ENCODE measurements at places on chromosomes 6 and 20.

GRCh38 chr20:50442512-50442911, 67.7 kb upstream of the PTPN1 start:
- no peak for DNase-seq

- DNase-seq = no peak
Observed at GRCh38 chr6:3678946-3679345, 72.6 kb downstream of the PXDC1 start.

DNA sequence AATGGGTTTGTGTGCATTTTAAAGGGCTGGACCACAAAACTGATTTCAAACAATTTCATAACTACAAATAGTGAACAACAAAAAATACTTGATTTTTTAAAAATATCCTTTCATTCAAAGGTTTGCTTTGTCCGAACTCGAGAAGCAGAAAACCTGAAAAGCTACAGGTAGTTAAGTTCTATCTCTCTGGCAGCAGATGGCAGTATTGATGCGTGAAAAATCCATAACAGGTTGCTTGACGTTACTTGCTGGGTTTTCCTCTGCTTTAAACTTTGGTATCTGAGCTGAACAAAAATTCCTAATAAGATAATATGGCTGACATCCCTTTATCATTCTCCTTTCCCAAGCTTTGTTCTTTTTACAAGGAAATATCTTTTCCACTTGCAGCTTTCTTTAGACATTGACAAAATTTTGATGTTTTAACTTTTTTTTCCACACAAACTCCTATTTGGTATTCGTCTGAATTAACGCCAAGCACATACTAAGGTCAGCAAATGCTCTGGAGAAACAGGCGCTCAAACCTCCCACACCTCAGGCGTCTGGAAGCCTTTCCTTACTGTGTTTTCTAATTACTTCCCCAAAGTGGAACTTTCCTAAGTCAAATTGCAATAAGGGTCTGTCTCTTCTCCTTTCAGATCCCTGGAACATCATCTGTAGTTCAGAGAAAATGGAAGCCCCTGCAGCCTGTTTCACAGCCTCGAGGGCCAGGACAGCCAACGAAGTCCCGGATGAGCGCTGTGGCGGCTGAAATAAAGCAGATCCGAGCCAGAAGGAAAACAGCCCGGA, 50.3 kb upstream of the GFRAL start:
- DNase-seq = no peak

DNA sequence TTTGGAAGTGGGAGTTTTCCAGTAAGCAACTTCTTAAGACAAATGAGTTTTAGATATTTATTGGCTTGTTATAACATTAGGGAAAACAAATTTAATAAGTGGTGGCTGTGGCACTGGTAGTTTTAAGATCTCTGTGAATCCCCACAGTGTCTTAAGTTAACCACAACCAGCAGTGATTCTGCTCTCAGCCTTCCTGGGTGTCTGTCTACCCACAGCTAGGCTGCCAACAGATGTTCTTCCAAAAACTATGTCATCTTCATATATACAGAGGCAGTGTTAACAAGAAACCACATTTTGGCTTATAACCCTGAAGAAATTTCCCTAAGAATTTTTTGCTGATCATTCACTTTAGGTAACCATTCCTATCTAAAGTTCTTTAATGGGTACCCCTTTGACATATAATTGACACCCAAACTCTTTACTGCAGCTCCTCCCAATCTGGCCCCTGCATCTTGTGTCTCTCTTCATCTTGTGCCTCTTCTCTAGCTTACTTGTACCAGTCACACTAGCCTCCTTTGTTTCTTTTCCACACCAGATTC, 52.7 kb downstream of the TOP1 start:
- DNase-seq = no peak

DNA sequence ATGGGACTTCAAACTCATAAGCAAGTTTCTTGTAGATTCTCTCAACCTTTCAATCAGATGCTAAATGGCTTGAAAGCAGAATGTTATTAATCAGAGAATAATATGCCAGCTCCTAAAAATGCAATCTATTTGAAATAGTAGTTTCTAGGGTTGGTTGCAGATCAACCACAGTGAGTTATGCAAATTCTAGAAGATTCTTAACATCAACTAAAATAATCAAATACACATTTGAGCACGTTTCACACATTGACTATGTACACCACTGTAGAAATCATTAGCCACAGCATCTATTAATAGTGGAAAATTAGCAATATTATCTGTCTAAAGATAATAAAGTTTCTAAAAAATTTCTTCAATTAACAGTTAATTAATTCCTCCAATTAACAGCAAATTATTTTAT, 141.9 kb upstream of the GJE1 start:
- DNase-seq = no peak

- no peak for DNase-seq
Observed at GRCh38 chr6:4395386-4395785, 260.0 kb upstream of the ECI2 start.

GRCh38 chr20:47320990-47321805, 35.3 kb downstream of the ZMYND8 start:
- no peak for DNase-seq

- DNase-seq = no peak
Observed at GRCh38 chr6:9801249-9801754, 613.6 kb downstream of the TFAP2A start.

DNA sequence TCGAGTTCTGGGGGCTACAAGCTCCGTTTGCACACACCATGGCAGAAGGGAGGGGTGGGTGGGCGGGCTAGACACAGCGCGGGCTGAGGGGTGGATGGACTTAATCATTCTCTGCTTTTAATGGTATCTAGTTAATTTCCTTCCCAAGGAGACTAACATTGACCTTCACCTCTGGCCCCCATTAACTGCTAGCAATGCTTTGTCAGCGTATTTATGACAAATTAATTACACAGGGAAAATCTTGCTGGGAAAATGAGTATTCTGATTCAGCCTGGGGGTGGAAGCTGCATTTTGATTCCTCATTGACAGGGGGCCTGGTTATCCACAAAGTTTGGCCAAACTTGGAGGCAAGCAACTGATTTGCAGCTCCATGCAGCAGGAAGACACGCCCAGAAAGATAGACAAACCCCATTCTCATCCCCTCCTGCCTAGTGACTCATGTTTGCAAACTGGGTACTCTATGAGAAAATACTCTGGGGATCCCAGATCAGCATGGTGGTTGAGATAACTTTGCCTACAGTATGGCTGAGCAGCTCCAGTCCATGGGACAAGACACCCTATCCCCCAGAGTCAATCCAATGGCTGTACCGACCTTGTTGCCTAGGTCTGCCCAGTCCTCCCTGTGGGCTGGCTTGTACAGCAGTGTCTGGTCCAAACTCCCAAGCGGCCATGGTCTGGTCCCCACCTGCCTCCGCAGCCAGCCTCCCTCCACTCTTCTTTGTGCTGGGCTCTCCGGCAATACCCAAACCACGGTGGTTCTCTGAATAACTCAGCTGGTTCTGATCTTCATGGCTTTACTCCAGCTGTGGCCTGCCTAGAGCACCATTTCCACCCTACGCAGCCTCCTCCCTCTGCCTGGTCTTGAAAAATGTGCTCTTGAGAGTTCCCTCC, 19.7 kb downstream of the ZBP1 start:
- DNase-seq = no peak

DNA sequence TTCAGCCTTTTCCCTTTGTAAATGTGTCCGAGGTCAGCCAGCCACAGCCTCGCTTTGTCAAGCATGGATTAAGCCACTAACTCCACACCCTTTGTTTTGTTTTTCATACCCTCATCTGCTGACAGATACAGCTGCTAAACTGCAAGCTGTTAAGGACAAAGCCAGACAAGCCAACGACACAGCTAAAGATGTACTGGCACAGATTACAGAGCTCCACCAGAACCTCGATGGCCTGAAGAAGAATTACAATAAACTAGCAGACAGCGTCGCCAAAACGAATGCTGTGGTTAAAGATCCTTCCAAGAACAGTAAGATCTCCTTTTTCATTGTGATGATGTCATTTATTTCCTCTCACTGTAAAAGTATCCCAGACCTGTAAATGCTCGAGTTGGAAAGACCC, 269.3 kb downstream of the ARHGAP18 start:
- no peak for DNase-seq

DNA sequence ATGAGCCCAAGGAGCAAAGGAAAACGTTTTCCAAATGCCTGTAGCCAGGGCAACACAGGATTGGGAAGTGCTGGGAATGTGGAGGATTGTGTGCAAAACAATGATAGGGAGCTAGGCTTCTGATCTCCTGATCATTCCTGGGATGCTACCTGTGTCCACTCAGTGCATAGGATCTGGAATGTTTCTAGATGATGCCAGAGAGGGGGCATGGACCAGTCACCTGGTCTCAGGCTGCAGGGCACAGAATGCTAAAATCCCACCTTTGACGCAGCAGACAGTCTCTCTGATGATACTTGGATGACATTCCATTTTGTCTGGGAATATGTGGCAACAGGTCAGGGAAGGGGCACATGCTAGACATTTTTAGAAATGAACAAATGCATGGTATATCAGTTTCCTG, 128.9 kb downstream of the CLIC5 start:
- no peak for DNase-seq

DNA sequence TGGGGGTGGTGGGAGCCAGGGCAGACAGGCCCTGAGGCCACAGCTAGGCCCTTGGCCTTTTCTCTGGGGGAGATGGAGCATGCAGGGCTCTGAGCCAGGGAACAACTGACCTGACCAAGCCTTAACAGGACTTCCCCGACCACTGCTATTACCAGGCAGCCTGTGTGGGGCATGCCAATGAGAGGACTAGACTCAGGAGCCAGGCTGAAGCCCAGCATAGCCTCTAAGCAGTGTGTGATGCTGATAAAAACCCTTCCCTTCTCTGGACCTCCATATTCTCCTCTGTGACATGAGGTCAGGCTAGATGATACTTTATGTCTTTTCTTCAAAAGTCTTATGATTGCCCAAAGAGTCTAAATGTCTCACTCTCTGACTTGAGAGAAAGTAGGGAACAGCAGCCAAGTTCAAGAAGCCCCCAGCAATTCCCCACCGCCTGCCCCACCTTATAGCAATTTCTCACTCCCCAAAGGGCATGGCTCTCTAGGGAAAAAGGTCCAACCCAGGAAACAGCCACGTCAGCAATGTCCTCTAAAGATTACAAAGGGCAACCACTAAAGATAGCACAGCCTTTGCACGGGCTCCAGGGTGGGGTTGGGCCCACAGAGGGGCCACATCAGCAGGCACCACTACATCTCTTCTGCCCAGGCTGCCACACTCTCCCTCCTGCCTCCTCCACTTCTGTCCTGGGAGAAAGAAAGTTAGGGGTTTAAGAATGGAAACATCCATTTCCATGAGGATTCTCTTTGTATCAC, 71.3 kb downstream of the TRERF1 start:
- DNase-seq = no peak

DNA sequence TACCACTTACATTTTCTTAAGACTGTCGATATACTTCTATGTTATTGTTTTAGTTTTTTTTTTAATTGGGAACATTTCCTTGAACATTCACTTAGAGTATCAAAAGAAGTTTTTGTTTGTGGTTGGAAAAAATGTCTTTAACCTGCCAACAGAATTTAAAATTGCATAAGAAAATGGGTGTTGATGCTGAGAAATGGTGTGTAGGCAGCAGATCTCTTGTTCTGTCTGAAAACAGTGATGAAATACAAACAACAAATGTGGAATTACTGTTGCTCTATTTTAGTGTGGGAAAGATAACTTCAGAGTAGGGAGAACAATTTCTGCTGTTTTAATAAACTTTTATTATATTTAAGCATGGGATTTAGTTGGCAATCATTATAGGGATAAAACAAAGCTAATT, 293.5 kb downstream of the CDKAL1 start:
- no peak for DNase-seq

DNA sequence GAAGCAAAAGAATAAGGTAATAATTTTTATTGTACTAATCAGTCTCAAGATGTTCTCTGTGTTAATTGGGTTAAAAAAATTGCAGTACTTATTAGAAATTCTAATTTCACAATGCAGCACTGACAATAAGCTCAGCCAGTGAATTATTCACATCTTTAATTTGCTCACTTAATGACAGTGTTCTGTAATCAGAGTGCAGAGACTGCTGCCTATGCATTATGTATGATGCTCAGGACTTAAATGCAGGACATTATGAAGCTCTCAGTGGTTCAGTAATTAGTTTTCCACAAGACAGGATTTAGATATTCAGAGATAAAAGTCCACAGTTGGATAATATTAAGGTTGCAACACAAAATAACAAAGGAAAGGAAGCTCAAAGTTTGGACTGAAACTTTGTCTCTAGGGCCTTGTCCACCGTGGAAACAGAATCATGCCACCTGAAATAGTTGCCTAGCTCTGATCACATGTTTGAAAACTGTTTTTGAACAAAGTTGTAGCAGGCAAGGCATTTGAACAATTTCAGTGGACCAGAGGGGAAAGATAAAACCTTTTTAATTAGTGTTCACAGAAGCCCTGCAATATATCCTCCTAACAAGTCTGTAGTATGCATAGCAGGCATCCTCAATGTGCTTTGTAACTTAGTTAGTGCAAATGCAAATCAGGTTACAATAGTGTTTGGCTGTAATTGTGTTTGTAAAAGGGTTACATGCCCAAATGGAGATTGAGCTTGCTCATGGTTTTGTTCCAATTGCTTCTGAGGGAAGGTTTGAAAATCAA, 23.7 kb upstream of the MMS22L start:
- DNase-seq = no peak

- no peak for DNase-seq
Observed at GRCh38 chr20:49795135-49795424, 17.5 kb upstream of the SLC9A8 start.

DNA sequence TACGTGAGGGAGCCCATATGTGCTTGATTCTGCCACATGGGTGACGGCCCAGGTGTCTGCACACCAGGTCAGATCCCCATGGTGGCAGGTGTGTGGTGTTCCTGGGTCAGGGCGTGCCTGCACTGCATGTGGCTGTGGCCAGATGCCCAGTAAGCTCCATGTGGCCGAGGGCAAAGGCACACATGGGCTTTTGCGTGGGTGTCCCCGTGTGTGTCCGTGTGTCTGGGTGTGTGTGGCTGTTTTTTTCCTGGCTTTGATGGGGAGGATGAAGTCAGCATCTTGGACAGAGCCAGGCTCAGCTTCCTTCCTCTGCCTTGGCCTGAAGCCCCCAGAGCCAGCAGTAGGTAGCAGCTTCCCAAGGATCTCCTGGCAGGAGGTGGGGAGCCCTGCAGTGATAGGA, 1.5 kb upstream of the TNXB start:
- no peak for DNase-seq

DNA sequence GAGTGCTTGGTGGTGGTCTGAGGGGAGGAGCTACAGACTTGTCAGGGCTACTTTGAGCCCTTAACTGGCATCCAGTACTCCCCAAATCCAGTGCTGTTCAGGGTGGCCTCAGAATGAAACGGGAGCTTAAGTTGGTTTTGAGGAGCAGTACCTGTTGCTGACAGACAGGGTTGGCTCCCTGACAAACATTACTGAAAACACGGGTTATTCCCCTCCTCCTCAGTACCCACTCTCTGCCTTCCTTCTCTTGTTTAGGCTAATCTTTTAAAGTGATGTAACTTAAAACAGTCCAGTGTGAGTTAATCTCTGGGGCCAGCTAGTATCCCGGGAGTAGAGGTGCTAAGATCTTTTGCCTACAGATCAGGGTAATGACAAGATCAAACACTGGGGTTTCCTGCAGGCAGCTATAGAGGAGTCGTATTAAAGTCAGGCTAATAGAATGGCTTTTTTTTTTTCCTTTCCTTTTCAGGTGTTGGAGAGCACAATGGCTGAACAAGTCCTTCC, 3.7 kb downstream of the TNFAIP3 start:
- DNase-seq = no peak

- DNase-seq = no peak
Observed at GRCh38 chr20:50887576-50887975, 43.7 kb downstream of the ADNP start.

- no peak for DNase-seq
Observed at GRCh38 chr6:133435065-133435728, 194.0 kb downstream of the EYA4 start.

GRCh38 chr20:12849225-12849910, 159.4 kb upstream of the SPTLC3 start:
- DNase-seq = no peak

GRCh38 chr6:36754582-36755434, 57.2 kb downstream of the RAB44 start:
- DNase-seq = no peak
